ENCODE measurements at places on chromosomes 5 and 9. TPM values are rescaled to one million over a fixed set of nuclear protein-coding genes. Genes with fewer than 3 reads are reported as not detected.

Gene MEF2C
- 10.1 TPM for total RNA-seq

Gene NEUROG1
- total RNA-seq: not detected

Gene TXNDC15
- 211 TPM for total RNA-seq

Gene RIC1
- total RNA-seq: 52.8 TPM

Gene C5orf52
- not detected for total RNA-seq

Gene AJM1
- 2.1 TPM for total RNA-seq

Gene CEL
- total RNA-seq: 0.46 TPM

Gene PCDHGA8
- total RNA-seq: 2.8 TPM

Gene IFNK
- not detected for total RNA-seq

Gene SPATA31A7
- total RNA-seq: not detected

Gene LHX3
- total RNA-seq: not detected

Gene PDE6A
- total RNA-seq: not detected

Gene ACOT12
- not detected for total RNA-seq

Gene NR5A1
- not detected for total RNA-seq

Gene ZBED3
- total RNA-seq: 1.3 TPM

Gene SLC23A1
- total RNA-seq: not detected

Gene NR4A3
- total RNA-seq: 0.30 TPM

Gene CD72
- 1.2 TPM for total RNA-seq

Gene C9orf85
- 18.4 TPM for total RNA-seq

Gene FCN2
- total RNA-seq: not detected

Gene TCERG1
- total RNA-seq: 50.7 TPM

Gene MYOZ3
- total RNA-seq: 0.30 TPM

Gene FOXI1
- total RNA-seq: not detected

Gene ZNG1A
- total RNA-seq: 20.5 TPM

Gene SH3RF2
- 7.7 TPM for total RNA-seq

Gene KIAA0825
- total RNA-seq: 5.0 TPM
